ENCODE measurements at places on chromosomes 13 and 19. TPM values are rescaled to one million over a fixed set of nuclear protein-coding genes. Genes with fewer than 3 reads are reported as not detected.

DNA sequence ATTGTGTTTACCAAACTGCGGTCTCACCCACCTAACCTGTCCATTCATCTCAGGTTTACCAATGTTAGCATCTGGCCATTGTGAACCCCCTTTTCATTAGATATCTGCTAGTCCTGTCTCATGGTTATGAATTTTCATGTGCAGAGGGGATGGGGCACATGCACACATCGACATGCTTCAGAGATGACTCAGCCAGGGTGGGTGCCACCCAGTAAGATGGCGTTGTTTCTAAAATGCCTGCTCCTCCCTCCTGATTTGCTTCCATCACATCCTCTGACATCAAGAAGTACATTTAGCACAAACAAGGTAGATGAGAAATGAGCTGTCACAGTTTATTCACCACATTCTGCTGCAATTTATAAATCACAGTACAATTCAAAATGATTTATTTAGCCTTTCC is 51.3 kb downstream of the GPALPP1 start:
- DNase-seq, result no peak

DNA sequence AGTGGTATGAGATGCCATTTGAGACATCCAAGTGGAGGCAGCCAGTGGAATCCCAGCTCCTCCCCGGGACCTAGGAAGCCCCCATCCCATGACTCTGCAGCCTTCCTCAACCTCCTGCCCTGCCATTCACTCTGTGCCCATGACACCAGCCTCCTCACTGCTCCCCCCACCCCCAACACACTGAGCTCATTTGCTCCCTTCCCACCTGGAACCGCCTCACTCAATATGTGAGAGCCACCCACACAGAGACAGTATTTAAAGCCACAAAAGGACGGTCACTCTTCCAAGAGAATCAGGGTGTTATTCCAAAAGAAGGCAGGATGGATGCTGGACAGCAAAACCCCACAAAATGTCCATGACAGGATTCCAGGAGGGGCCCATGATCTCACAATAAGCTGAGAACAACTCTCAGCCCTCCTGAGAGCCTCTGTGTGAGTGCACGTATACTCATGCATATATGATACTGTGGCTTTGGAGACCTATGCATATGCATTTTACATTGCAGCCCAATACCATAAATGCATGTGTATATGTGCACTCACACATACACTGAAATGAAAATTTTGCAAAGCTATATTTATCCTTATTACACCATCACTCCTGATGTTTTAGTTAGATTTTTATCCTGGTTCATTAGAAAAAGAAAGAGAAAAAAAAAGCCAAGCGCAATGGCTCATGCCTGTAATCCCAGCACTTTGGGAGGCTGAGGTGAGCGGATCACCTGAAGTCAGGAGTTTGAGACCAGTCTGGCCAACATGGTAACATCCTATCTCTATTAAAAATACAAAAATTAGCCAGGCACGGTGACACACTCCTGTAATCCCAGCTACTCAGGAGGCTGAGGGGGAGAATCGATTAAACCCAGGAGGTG is 10.8 kb upstream of the RANBP3 start:
- DNase-seq, result no peak

DNA sequence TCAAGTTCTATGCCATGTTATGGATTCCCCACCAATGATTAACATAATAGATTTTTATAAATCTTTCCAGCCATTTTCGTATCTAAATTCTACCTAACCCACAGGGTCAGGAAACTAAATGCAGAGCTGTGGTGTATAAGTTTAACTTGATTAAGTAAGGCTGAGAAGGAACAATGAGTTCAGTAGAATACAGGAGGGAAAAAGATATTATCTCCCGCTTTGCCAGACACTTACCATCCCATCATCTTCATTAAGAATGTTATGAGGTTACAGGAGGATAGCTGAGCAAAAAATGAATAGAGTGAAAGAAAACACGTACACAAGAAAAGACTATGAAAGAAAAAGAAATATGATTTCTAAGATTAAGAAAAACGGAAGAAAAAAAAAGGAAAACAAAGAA is 27.1 kb downstream of the N4BP2L2 start:
- DNase-seq, result no peak

DNA sequence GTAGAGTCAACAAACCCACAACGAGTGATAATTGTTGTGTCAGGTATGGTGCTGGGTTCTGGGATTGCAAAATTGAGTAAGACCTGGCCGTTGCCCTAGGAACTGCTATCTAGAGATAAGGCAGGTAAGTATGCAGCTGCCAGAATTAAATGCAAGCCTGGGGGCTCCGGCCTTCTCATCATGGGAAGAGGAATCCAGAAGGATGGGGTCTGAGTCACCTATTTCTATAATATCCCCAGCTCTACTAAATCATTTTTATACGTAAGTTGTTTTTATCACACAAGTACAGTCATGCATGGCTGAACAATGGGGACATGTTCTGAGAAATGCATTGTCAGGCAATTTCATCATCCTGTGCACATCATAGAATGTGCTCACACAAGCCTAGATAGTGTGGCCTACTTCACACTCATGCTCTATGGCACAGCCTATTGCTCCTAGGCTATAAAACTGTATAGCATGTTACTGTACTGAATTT is 203.0 kb downstream of the KLF5 start:
- no peak for DNase-seq

DNA sequence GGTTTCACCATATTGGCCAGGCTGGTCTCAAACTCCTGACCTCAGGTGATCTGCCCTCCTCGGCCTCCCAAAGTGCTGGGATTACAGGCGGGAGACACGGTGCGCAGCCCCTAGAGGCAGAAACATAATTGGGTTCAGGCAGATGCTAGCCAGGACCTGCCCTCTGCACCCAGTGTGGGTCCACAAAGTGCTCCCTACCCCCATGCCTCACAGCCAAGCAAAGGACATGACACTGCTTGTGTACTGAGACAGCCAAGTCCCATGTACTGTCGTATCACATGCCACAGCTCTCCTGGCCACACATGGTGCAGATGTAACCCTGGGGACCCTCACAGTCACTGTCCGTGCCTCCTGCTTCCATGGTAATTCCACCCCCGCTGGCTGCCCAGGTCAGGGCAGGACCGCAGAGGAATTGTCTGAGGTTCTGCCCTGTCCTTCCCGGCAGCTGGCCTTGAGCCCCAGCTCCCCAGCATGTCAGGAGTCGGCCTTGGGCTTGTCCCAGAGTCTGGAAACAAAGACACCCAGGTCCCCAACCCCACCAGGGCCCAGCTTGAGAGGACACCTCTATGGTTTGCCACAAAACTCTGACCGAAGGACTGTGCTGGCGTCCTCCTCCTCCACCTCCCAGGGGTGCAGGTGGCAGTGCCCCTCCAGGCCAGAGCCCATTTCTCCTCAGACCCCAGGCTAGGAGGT is 7.6 kb downstream of the PRR36 start:
- DNase-seq, result peak; percentile 23

- DNase-seq, result no peak
Measured at GRCh38 chr19:47603706-47604565, 5.0 kb upstream of the BICRA start.

DNA sequence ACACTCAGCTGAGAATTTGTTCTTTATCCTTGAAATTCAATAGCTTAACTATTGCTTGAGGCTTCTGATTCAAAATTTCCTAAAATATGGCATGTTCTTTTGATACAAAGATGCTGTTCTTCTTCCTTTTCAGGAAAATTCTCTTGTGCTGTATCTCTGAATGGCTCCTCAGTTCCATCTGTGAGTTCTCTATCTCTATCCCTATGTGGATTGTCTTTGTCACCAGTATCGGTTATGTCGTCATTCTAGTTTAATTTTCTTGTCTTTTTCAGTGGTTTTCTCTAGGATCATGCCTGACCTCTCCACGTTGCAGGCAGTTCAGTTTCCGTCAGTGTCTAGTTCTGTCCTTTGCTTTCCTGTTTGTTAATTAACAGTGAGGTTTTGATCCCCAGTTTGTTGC is 104.6 kb upstream of the GJB6 start:
- no peak for DNase-seq

DNA sequence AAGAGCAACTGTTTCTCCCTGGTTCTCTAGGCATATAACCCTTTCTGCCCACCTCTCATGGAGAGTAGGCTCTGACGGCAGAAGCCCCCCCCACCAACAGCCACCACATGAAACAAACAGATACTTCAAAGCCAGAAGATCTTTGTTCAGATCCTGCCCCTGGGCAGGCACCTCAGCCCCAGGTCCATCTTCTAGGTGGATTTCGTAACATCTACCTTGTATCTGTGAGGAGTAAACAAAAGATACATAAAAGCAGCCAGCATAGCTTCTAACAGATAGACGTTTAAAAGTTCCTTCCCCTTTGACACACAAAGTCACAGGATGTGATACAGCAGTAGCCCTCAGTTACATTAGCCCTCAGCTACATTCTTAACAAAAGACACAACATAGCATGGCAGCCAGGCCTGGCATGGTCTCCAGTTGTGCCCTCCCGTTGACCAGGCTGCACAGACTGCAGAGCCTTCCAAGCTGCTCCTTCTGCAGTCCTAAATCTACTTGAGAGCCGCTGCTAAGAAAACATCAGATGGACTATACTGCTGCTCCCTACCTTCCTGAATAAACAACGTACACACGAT is 35.4 kb downstream of the BRD4 start:
- DNase-seq, result no peak

GRCh38 chr19:44796701-44797115 is 12.2 kb upstream of the BCAM start:
- no peak for DNase-seq

DNA sequence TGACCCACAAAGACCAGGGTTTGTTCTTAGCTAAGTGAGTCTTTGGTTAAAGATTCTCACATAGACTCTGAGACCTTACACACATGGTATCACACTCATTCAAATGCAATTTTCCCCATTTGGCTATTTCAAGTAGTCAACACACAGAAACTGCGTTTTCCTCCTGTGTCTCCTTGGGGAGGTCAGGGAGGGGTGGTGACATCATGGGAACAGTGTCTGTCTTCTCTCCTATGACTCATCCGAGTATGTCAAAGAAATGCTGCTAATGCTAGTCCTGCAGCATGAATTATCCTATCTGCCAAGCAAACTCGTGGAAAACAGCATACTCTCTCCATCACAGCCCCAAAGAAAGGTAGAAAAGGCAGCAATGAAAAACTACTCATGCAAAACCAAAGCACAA is 100.2 kb downstream of the ENOX1 start:
- no peak for DNase-seq

DNA sequence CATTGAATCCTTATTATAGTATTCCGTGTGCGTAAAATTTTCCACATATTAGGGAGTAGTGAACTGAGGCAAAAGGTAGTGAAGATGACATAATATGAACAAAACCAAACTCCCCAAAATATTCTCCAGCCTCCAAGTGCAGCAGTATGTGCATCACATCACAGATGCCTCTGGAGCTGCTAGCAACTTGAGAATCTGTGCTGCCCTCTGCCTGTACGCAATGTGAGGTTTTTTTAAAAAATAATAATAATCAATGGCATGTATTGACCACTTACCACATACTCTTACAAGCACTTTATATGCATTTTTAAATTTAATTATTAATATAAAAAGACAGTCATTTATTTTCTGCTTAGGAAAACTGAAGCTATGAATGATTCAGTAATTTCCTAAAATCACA is 583.0 kb upstream of the SPRY2 start:
- DNase-seq, result no peak

DNA sequence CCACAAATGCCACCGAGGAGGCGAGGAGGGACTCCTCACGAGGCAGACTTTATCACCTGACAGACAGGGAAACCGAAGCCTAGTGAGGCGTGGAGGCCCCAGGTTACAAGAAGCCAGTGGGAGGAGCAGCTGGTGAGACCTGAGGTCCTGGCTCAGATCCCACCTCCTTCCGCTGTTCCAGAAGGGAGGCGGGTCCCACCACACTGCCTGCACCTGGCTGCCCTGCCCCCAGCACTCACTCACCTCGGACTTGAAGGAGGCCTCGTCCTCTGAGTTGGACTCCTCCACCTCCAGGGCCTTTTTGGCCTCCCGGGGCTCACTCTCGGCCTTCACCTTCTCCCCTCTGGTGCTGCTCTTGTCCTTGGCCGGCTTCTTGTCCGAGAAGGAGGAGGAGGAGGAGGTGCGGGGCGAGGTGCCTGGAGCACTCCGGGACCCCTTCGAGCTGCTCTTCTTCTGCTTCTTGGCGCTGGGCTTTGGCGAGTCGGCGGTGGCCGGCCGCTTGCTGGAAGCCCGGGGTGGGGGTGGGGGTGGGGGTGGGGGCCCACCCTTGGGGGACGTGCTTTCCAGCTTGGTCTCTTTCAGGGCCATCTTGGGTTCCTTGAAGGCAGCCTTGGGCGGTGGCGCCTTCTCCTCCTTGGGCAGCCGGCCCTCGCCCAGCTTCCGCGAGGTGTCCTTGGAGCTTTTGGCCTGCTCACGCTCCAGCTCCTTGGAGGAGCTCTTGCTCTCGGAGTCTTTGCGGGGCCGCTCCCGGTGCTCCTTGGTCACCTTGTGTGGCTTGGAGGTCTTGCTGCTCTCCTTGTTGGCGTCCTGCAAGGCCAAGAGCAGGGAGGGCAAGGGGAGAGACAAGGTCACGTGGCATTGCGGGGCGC is 57.7 kb downstream of the MLLT1 start:
- DNase-seq, result no peak

DNA sequence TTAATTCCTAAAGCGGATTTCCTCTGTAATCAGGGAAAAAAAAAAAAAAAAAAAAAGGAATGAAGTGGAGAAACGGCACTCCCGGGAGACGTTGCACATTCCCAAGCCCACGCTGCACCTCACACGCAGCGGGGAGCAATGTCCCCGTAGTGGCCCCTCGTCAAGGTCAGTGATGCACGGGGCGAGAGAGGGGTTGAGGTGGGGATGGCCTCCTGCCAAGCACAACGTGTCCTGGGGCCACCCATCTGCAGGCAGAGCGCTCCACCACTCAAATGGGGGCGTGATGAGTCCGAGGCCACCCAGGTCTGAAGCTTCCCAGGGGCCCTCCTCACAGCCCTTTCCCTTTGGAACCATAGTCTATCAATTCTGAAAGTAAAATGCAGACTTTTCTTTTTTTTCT is 15.1 kb downstream of the PLK5 start:
- DNase-seq, result no peak

DNA sequence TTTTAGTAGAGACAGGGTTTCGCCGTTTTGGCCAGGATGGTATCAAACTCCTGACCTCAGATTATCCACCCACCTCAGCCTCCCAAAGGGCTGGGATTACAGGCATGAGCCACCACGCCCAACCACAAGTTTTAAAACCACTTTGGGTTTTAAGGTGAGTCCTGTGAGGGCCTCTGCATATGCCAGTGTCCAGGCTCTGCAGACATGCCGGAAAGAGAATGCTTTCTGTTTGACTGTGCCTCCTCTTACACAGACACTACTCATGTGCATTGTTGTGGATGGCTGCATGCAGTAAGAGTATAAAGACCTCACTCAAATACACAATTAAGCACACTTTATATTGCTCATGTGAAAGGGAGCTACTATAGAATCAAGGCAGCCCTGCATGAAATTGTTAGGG is 20.8 kb upstream of the SLC25A30 start:
- DNase-seq, result no peak

PEAK3 gene
- total RNA-seq, result 0.90 TPM

C19orf18 gene
- total RNA-seq, result 2.2 TPM

CAPNS1 gene
- 294 TPM for total RNA-seq

GSX1 gene
- total RNA-seq, result not detected

GRIK5 gene
- total RNA-seq, result 0.27 TPM

OLFM2 gene
- total RNA-seq, result not detected

EMC10 gene
- total RNA-seq, result 81.1 TPM

GJA3 gene
- 0.59 TPM for total RNA-seq

SPRY2 gene
- total RNA-seq, result 0.44 TPM

CYP2F1 gene
- not detected for total RNA-seq

FBN3 gene
- not detected for total RNA-seq
